ENCODE measurements at places on chromosomes 5 and 9.

DNA sequence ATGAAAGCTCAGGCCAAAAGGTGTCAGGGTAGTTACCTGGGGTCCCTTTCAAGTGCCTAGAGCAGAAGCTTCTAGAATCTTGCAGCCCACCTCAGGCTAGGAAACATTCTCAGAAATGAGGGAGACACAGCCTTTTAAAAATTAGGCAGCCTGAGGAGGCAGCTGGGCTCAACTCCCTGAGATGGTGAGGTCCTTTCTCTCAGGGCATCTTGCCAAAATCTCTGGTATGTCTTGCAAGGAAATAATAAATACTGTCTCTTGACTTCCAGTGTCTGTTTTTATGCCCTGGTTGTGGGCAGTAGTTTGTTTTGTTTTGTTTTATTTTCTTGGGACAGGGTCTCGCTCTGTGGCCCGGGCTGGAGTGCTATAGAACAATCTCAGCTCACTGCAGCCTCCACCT is 100.9 kb upstream of the APC start:
- DNase-seq: no peak

- no peak for DNase-seq
Observed at GRCh38 chr5:129746876-129747275, 1.0 kb upstream of the MINAR2 start.

DNA sequence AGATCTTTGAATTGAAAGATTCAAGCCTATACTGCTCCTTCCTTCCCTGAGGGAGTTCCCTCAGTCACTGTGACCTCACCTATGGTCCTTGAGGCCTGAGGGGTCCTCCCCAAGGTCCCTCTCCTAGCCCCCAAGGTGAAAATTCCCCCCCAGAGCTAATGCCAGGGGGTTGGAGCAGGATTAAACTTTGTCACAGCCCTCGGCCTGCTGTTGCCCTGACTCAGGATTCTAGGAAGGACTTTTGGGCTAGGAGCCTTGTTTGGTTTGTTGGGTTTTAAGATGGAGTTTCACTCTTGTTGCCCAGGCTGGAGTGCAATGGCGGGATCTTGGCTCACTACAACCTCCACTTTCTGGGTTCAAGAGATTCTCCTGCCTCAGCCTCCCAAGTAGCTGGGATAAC is 123.2 kb downstream of the C5orf15 start:
- DNase-seq: no peak

DNA sequence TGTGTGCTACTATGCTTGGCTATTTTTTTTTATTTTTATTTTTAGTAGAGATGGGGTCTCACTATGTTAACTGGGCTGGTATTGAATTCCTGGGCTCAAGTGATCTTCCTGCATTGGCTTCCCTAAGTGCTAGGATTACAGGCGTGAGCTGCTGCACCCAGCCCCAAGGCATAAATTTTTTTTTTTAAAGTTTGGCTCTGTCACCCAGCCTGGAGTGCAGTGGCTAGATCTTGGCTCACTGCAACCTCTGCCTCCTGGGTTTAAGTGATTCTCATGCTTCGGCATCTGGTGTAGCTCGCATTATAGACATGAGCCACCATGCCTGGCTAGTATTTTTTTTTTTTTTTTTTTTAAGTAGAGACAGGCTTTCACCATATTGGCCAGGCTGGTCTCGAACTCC is 70.3 kb downstream of the RAB24 start:
- no peak for DNase-seq

- no peak for DNase-seq
Observed at GRCh38 chr5:144742361-144742760, 571.7 kb downstream of the KCTD16 start.

DNA sequence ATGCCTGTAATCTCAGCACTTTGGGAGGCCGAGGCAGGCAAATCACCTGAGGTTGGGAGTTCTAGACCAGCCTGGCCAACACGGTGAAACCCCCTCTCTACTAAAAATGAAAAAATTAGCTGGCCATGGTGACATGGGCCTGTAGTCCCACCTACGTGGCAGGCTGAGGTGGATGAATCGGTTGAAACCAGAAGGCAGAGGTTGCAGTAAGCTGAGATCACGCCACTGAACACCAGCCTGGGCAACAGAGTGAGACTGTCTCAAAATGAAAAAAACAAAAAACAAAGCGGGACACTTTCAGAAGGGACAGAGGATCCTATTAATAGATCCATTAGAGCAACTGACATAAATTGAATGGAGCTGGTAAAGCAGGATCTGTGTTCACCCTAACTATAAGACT is 89.6 kb upstream of the SGCD start:
- no peak for DNase-seq

DNA sequence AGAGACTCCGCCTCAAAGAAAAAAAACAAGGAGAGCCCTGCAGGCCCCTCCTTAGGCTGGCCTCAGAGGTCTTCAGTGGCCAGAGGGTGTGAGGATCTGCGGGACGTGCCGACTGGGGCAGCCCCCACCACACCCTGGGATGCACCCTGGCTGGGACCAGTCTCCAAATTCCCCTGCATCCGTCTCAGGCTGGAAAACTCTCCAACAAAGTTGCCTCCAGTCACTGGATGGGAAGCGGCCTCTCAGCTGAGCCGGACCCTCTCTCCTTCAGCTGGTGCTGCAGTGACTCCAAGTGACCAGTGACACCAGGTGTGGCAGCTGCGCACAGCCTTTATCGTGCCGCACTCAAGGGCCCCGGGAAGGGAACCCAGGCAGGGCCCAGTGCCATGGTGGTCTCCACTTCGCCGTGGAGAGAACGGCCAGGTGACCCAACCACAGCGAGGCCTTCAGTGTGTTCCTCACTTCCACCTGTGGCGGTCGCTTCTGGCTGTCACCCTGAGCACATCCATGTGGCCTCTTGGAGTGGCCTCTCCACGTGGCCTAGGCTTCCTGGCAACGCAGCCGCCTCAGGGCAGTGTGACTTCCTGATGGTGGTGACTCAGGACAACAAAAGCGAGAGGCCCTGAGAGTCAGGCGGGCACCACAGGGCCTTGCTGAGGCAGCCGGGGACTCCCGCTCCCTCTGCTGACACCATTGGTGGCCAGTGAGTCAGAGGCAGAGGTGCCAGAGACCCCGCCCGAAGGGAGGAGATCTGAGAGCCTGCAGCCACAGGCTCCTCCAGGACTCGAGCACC is 19.3 kb upstream of the CAMSAP1 start:
- DNase-seq: peak; percentile 89

- no peak for DNase-seq
Observed at GRCh38 chr5:74640954-74641734, 616 bp upstream of the ENC1 start.

DNA sequence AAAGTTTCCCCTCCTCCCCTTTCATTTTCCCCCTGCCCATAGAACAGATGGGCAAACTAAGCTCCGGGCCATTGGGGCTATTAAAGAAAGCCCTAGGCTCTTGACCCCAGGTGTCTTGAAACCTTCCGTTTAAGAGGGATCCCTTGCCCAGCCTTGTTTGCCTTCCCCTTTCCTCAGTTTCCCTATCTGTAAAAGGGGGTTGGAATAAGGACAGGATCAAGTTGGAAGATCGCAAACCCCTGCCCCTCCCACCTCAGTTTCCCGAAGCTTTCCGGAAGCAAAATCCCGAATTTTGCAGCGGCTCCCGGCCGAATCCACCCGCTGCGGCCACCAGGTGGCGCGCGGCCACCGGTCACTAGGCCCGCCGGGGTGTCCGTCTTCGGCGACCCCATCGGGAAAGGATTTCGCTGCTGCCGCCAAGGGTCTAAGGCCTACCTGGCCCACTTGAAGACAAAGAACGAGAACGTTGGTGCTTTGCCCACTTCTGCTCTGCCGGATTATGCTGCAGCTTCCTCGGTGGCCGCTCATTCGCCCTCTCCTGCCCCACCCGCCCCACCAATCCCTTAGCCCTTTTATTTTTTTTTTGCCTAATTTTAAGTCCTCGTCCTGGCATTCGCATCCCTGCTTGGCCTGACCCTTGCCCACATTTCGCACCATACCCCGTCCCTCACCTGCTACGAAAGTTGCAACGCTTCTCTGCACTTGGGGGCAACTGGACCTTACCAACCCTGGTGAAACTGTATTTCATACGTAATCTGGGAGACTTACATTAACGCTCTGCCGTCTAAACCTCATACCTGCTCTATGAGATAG is 962 bp upstream of the NR6A1 start:
- DNase-seq: peak; percentile 67

DNA sequence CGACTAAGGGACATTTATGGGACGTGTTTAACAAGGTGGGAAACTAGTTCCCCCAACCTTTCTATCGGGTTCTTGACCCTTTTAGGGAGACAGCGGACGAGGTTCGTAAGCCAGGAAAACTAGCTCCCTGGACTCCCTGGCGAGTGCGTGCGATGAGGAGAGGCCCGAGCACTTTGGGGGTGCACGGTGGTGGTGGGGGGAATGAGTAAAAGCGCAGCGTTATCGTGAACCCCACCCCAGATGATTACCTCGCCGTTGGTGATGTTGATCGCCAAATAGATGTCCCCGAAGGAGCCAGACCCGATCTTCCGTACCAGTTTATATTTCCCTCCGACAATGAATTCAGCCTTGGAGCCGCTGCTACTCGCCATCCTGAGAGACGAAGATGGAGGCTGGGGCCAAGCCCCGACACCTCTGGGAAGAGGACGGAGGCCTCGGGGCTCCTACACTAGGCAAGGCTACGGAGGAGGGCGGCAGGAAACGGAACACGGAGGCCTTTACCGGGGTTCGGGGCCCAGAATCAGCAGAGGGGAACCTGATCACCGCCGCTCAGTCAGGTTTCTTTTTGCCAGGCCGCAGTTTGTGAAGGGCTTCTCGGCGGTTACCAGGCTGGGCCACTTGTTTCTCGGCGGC is 529 bp downstream of the CSNK1A1 start:
- no peak for DNase-seq

DNA sequence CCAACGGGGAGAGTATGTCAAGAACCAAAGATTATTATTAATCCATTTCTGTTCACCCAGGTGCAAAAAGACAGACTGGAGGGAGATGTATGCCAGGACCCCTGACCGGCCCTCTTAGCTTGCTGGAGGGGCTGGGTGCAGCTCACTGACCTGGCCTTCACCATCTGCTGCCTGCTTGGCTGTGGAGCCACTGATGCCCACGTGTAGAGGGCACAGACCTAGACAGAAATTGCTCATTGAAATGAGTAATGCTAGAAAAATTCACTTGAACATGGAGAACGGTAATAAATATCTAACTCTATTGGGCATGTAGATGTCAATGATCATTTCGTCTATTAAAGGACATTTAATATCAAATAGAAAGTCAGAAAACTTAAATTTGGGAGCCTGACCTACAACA is 58.8 kb upstream of the ERCC6L2 start:
- no peak for DNase-seq

GRCh38 chr9:82597241-82598203 is 465.4 kb downstream of the RASEF start:
- no peak for DNase-seq

- DNase-seq: no peak
Observed at GRCh38 chr5:65355301-65355700, 126.4 kb downstream of the ADAMTS6 start.

DNA sequence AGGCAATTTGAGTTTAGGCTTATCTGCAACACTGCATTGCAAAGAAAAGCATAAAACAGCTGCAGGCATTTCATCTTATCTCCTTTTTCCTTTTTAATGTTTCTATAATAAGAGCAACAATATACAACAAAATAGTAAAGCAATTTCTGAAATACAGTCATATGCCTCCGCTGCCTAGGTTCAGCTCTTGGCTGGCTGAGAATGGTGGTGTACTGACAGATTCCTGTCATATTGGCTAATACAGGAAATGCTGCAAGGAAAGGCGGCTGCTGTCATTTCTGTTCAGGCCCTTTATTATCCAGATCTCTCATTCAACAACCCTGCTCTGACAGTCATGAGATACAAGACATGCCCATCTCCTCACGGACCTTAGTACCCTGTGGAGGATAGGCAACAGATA is 677.0 kb downstream of the TAF11L14 start:
- no peak for DNase-seq

GRCh38 chr5:134100283-134101091 is 14.0 kb upstream of the TCF7 start:
- peak; percentile 88 for DNase-seq

DNA sequence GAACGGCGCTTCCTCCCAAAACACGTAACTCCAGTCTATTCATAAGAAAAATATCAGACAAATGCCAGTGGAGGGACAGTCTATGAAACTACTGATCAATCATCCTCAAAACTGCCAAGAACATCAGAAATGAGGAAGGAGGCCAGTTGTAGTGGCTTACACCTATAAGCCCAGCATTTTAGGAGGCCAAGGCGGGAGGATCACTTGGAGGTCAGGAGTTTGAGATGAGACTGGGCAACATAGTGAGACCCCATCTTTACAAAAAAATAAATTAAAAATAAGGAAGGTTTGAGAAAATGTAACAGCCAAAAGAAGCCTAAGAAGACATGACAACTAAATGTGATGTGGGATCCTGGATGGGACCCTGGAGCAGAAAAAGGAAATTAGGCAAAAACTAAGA is 58.9 kb upstream of the MIER3 start:
- DNase-seq: no peak

DNA sequence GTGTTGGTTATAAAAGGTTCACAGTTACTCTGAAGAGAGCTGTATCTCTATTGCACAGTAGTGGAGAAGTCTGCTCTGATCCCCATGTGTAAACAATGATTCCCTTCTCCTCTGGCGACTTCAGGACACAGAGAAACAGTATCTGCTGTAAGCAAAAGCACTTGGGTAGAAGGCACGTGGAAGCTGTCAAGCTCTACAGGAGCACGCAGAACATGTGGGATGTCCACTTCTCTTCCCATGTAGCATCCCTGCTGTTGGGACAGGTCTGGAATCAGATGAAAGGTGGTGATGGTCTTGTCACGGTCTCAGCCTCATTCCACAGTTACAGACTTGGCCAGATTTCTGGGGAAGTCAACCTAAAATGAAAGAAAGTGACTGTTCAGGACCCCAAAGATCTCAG is 9.4 kb upstream of the MAPK9 start:
- DNase-seq: no peak

GRCh38 chr9:100324594-100325200 is 28.0 kb downstream of the TEX10 start:
- no peak for DNase-seq

DNA sequence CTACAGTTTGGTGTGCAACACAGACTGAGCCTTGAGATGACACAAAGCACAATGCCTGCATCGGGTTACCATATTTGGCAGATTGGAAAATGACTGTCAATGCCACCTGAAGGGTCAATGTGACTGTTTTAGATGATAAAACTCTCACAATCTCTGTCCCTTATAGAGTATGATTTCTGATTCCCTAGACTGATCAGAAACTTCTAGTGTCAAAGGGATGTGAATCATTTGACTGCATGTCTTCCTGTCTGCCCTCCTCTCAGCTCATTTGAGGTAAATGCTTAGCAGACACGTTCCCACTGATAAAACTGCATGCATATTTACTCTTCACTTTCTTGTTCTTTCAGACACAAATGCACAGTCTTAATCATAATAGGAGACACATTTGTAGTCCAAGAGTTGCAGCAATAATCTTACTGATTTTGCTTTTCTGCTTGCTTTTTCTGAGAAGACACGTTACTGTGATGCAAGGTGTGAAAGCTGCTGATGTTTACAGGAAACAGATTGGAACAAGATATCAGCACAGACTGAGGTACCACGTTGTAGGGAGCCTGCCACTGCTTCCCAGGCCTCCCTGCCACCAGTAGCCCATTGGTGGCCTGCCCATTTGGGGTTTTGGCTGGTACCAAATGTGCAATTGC is 77.8 kb downstream of the GCNT4 start:
- DNase-seq: no peak
